ENCODE measurements at places on chromosomes 1 and 21.

GRCh38 chr1:60924964-60925798, 157.2 kb upstream of the NFIA start:
- no peak for DNase-seq

GRCh38 chr1:61531716-61532115, 193.2 kb downstream of the TM2D1 start:
- DNase-seq, result no peak

GRCh38 chr1:37661401-37661800, 26.7 kb upstream of the RSPO1 start:
- no peak for DNase-seq

- DNase-seq, result no peak
Observed at GRCh38 chr1:59742526-59742925, 72.2 kb upstream of the HOOK1 start.

- DNase-seq, result no peak
Observed at GRCh38 chr1:7343882-7344281, 427.2 kb upstream of the VAMP3 start.

- no peak for DNase-seq
Observed at GRCh38 chr1:197526736-197527371, 248.4 kb downstream of the DENND1B start.

DNA sequence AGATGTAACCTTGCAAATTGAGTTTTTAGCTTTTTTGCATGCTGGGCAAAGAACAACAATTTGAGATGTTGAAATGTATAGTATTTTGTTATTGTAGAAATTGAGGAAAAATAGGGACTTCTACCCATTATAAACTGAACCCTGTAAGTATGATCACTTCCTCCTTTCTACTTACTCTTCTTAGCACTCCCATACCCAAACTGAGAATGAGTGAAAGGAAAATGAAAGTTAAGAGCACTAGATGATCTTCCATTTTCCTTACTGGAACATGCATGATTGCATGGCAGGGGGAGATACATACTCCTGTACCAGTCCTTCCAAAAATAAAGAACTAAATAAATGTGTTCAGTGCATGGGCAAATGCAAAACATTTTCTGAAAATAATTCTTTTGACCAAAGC, 107.4 kb upstream of the KIAA1614 start:
- no peak for DNase-seq

- DNase-seq, result no peak
Observed at GRCh38 chr1:158830904-158831507, at the start of gene MNDA. MNDA (plus strand) TSS chr1:158831351; CDS start chr1:158842154, 10,803 bp downstream.

DNA sequence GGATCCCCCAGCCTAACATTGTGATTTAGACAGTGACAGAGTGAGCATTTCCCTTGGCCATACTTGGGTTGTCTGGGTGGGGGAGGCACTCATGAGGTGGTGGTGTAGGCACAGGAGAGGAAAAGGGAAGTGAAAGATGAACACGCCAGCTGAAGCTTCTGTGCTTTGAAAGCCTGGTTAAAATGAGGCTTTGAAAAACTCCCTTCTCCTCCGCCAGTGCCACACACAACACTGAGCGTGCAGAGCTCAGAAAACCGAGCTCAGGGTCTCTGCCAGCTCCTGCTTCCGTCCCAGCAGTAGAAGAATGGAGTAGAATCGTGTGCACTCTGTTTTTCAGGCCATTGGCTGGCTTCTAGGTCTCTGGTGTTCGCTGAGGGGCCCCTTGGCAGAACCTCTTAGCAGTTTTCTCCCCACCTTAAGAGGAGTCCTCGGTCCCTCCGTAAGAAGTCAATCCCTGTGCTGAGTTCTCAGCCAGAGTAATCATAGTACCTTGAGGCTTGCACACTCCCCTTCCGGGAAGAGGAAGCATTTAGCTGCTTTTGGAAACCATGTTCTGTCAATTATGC, 12.9 kb downstream of the PLEKHM2 start:
- no peak for DNase-seq

GRCh38 chr1:179327196-179327595, 33.6 kb downstream of the SOAT1 start:
- DNase-seq, result no peak

DNA sequence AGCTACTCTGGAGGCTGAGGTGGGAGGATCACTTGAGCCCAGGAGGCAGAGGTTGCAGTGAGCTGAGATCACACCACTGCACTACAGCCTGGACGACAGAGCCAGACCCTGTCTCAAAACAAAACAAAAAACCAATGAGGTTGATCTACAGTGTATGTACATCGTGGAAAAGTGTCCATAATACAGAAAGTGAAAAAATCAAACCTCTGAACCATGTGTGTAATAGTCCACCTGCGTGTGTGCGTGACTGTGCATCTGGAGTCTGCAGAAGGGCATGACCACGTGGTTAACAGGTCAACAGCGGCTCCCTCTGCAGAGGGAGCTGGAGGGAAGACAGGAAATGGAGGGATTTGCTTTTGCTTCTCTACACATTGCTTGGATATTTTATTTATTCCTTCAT, 32.4 kb upstream of the ENO1 start:
- no peak for DNase-seq

DNA sequence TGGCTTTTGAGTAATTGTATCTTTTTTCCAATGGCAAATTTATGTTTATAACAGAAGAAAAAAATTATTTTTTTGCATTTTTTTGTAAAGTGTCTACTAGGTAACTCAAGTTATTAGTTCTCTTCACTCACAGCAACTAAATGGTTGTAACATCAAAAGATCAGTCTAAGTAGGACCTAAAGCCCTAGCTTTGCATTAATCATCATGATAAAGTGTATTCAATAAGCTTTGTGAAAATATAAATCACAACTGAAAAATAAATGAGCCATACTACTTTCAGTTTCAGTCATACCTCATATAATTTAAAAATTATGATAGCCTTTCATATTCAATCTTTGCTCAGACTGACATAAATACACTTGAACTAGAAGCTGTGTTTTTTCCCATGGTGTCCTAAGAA, 6.9 kb downstream of the TAF5L start:
- no peak for DNase-seq

DNA sequence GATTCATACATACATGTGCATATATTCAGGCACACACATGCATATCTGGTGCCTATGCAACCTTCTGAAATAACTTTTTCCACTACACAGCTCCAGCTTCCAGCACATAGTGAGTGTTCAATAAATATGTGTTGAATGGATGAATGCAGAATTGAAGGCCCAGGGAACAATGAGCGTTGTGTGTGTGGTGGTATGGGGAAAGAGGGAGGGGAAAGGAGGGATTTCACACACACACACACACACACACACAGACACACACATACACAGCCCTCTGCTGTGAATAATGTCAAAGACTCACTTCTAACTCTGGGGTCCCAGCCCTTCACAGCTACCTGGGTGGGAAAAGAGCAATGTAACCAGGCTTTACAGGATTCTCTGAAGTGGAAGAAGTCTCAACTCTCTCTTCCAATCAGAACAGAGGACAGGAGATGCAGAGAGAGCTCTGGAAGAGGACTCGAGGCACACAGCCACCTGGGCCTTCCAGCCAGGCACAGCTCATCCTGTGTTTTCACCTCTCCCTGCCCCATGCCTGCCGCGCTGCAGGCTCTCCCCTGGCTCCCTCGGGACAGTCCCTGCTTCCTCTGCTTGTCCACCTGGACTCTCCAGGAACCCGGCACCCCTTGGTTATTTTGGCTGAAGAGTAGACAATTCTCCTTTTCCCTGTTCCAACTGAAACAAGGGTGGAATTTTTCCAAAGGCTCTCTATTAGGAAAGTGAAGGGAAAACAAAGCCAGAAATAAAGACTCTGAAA, 5.4 kb upstream of the IGSF8 start:
- DNase-seq, result no peak

DNA sequence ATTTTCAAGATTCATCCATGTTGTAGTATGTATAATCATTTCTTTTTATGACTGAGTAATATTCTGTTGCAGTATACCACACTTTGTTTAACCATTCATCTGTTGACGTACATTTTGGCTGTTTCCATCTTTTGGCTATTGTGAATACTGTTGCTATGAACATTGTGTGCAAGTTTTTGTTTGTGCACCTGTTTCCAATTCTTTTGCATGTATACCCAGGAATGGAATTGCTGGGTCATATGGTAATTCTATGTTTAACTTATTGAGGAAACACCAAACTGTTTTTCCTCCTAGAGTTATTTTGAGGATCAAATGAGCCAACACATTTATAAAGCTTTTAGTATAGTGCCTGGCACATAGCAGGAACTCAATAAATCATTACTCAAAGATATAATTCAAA, 49.2 kb upstream of the MAN1A2 start:
- no peak for DNase-seq

All from 8988T (cell line).